ENCODE measurements at places on chromosomes 12 and 14.

GRCh38 chr12:87439990-87440827, 589.0 kb downstream of the C12orf50 start:
- no peak for DNase-seq

DNA sequence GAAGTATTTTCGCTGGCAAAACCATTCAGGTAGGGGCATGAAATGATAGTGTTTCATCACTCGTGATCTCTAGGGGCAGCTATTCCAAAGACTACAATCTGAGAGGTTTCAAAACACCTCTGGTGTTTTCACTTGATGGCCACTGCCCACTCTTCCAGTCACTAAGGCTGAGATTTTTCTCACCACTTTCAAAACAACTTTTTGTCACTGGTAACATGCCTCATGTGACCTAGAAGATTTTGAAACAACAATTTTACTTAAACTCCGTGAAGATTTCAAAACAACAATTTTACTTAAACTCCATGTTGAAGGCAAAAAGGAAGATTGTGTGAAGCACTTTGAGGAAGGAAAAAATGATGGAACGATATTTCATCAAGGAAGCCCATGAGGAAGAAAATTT, 1.2 kb upstream of the IRAK3 start:
- no peak for DNase-seq

DNA sequence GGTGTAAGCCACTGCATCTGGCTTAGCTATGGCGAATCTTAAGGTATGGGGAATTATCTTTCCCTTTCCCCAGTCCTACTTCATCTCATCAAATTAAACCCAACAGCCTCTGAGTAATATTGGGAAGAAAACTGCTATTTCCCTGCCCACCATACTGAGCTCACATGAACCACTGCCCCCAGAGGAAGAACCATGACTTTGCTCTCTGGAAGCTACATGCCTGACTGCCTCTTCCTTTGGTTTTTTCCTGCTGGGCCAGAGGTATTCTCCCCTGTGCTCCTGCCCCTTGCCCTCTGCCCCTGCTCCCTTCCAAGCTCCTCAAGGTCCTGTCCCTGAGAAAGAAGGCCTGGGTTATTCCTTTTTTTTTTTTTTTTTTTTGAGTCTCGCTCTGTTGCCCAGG, 15.2 kb downstream of the RILPL2 start:
- no peak for DNase-seq

DNA sequence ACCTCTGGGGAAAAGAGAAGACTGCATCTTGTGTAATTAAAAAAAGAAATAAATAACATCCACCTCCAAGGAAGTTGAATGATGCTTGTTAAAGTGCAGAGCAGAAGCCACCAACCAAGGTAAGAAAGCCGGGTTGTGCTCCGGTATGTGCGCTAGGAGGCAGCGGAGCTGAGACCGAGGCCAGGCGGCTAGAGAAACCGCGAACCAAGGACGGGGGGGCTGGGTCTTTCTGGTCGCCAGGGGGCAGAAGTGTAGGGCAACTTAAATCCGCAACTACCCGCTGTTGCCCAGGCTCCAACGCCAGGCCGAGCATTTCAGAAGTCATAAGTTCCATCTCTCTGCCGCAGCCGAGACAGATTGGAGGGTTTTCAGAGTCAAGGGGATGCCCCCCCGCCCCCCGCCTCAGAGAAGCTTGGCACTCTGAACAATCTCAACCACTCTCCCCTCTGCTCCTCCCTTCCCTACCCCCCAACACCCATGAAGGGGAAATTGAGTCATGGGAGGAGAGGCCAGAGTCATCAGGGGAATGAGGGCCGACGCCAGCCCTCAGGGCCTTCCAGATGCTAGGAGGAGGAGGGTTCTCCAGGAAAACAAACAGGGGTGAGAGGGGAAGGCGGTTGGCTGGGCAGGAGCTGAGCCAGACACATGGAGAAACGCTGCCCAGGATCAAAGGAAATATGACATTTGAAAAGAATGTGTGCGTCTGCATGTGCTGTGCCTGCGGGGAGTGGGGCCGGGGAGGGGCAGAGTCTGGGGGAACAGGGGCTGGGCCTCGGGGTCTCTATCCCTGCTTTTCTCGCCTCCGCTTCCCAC, 2.2 kb upstream of the NFATC4 start:
- DNase-seq, result peak; percentile 44

DNA sequence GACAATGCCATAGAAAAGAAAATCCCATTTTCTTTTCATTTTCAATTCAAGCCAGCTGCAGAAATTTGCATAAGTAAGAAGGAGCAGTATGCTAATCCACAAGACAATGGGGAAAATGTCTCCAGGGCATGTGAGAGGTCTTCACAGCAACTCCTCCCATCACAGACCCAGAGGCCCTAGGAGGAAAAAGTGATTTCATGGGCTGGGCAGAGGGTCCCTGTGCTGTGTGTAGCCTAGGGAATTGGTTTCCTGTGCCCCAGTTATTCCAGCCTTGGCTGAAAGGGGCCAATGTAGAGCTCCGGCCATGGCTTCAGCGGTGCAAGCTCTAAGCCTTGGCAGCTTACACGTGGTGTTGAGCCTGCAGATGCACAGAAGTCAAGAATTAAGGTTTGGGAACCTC, 211.4 kb downstream of the CCDC59 start:
- no peak for DNase-seq

DNA sequence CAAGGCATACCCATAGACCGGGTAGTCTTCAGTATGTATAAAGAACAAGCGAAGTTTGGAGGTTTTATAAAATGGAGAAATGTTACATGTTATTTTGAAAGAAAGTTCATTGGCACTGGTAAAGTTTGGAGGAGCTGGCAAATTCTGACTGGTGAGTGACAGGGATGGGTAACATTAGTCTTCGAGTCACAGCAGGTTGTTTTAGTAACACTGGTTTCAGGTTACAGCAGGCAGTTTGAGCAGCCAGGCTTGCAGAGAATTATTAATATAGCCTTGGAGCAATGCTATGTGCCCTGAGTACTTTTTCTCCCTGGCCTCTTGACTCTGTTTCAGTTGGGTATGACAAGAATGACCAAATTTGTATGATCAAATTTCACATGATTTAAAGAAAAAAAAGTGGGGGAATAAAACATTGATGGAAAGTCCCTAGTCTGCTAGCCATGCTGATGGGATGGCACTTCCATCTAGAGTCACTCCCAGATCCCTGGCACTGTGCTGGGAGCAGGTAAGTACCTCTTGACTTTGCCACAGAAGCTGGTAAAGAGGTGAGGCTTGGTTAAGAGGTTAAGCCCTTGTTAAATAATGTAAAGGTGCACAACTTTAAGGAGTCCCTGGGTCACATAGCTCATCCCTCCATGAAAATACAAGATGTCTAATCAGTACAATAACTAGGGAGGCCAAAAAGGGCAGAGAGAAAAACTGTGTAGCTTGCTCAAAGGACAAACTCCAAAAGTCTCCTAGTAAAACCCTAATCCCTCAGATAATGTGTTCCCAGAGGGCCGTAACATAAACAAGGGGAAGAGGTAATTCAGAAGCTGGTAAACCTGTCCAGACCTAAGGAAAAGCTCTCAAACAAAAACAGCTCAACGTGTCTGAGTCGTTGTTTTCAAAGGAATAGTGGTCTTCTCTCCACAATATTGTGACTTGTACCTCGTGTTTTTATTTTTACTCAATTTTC, 12.7 kb upstream of the SVOP start:
- DNase-seq, result no peak

- no peak for DNase-seq
These were observed 7.3 kb downstream of the KRT73 start for GRCh38 chr12:52611080-52611468.

- DNase-seq, result no peak
These were observed 2.6 kb upstream of the ACACB start for GRCh38 chr12:109113661-109114321.

DNA sequence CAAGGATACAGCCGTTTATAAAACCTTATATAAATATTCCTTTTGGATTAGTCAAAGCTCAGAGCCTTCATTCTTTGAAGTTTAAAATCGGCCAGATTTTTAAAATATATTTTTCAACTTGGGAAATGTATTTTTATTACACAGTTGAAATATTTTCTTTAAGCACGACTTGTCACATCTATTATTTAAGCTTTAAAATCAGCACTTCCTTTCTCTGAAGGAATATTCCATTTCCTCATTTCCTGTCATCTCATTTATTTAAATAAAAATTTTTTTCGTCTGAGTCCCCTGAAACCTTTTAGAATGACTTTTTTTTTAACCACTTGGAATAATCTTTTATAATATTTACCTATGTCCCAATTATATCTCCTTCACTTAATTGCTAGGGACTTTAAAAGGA, 107.5 kb upstream of the PDE3A start:
- DNase-seq, result no peak

DNA sequence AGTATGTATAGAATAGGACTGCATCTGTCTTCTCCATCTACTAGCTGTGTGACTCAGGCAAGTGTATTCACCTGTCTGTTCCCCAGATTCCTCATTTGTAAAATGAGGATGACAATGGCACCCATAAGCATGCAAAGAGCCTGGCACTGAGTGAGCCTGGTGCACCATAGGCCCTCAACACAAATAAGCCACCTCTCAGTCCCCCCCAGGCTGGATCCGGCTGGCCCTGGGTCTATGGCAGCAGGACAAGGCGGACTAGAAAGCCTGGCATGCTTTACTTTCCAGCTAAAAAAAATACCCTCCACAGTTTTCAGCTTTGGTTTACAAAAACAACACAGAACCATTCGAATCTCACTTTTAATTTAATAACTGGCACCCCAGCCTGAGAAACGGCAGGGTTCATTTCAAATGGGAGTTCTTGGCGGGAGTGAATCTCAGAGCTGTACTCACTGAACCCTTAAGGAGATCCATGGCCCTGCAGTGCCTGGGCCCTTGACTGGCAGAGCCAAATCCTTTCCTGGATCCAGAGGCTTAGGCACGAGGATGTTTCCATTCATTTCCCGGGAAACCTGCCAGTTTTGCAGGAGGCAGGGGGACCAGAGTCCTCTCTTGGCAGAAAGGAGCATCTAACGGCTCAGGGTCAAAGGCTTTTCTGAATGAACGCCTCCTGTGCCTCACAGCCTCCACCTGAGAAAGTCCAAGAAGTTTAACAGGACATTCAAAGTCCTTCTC, 17.7 kb downstream of the SYNE3 start:
- DNase-seq, result no peak

DNA sequence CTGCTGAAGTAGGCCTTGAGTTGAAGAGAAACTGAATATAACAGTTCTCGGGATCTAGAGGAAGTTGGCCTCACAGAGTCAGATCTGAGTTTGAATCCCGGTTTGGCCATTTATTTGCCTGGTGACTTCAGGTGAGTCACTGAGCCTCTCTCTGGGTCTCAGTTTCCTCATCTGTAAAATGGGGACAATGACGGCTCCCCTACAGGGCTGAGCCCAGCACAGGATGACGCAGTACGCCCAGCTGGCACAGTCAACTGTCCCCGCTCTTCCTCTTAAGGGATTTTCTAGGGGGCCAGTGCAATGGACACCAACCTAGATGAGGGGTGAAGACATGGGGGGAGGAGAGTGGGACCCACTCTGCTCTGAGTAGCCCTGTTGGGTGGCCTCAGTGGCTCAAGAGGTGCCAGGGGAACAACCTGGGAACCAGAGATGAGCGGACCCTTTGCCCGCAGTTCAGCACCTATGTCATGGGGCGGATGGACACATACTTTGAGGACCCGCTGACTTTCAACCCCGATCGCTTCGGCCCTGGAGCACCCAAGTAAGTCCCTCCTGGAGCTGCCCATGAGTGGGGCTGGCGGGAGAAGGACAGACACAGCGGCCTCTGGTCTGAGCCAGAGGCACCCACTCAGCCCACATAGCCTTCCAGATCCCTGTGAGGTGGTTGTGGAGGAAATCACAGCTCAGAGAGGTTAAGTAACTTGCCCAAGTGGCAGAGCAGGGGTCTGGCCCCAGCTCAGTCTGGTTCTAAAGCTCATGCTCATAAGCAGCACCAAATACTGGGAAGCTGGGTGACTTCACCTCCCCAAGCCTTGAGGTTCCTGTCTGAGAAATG, 41.1 kb downstream of the CYP46A1 start:
- no peak for DNase-seq
